ENCODE measurements at places on chromosomes 4 and X.

DNA sequence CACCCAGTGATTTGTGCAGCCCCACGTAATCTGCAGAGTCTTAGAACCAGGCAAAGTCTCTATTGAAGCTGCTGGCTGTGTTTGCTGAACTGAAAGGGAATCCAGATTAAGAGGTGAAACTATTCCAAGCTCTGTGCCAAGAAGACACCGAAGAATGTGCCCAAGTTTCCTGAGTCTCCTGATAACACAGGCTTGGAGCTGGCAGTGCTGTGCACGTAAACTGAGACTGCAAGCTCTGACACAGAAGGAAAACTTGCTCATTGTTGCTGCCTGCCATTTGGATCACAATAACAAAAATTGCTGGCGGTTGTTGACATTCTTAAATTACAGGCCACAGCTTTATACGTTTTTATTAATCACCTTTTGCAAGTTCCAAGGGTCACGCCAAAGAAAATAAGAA lies 60.2 kb upstream of the VCX3B start:
- H3K4me3 ChIP-seq, result peak overlapping the region; percentile 40
- peak overlapping the region; percentile 17 for H3K27ac ChIP-seq
- H3K4me1 ChIP-seq, result peaks cover 22% of the 10 kb centered on the region

- no peaks in the 10 kb centered on the region for H3K4me1 ChIP-seq
- no peaks in the 10 kb centered on the region for H3K27me3 ChIP-seq
- DNase-seq, result no peak
These were observed 983.7 kb upstream of the LCORL start for GRCh38 chr4:19005211-19005610.

GRCh38 chr4:7993671-7994070 lies 54.0 kb upstream of the AFAP1 start:
- DNase-seq, result no peak
- no peaks in the 10 kb centered on the region for H3K27me3 ChIP-seq
- no peak overlapping the region for H3K27ac ChIP-seq
- no peak overlapping the region for H3K4me3 ChIP-seq

DNA sequence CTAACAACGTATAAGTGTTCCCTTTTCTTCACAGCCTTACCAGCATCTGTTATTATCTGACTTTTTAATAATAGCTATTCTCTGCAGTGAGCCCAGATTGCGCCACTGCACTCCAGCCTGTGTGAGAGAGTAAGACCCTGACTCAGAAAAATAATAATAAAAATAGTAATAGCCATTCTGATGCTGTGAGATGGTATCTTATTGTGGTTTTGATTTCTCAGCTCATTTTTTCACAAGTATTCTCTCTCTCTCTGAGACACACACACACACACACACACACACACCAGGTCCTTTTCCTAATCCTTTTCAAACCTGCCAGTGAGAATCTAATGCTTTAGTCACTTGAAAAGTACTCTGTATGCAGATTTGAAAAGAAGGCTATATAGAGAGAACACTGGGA lies 89.8 kb downstream of the CHIC2 start:
- no peak for DNase-seq
- no peak overlapping the region for H3K27ac ChIP-seq
- no peaks in the 10 kb centered on the region for H3K4me1 ChIP-seq
- H3K36me3 ChIP-seq, result no peaks in the 10 kb centered on the region

GRCh38 chr4:53011259-53011905 lies 149.3 kb downstream of the RASL11B start:
- H3K36me3 ChIP-seq, result no peaks in the 10 kb centered on the region
- no peaks in the 10 kb centered on the region for H3K4me1 ChIP-seq
- no peak for DNase-seq
- no peaks in the 10 kb centered on the region for H3K27me3 ChIP-seq
- no peak overlapping the region for H3K4me3 ChIP-seq
- no peak overlapping the region for H3K27ac ChIP-seq

DNA sequence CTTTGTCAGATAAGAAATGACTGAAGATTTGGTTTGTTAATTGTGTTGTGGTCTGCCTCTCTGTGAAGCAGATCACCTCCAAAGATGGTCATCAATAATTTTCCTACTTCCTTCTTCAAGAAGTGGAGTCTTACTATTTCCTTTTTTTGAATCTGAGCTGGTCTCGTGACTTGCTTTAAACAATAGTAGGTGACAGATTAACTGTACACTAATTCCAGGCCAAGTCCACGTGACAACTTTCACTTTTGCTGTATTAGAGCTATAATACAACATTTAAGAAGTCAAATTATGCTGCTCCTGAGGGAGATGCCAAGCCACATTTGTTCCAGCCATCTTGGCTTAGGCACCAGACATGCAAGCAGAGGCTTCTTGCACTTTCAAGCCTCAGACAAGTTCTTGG lies 393.8 kb upstream of the GRID2 start:
- no peaks in the 10 kb centered on the region for H3K36me3 ChIP-seq
- H3K27ac ChIP-seq, result no peak overlapping the region
- H3K27me3 ChIP-seq, result no peaks in the 10 kb centered on the region

DNA sequence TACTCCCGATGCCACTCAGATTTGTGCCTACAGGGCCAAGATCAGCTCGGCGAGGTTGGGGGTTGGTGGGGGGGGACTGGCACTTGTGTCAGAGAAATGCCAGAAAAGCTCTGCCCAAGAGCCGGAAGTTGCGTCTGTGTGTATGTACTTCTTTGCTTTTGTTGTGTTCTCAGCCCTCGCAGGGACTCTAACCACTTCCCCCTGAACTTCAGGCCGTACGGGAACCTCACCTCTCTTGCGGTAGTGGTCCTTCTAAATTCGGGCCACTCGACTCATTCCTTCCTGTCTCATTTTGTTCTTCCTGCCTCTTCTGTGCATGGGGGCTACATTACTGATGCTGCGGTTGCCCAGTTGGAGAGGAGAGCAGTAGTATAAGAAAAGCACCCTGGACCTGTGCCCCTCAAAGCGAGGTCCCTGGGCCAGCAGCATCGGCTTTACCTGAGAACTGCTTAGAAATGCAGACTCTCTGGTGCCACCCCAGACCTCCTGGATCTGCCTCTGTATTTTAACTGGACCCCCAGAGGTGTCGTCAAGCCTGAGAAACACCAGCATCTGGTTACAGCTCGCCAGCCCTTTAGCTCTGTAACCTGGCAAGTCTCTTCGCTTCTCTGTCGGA lies 146.3 kb upstream of the RPS6KA3 start:
- no peaks in the 10 kb centered on the region for H3K4me1 ChIP-seq
- no peak for DNase-seq
- no peaks in the 10 kb centered on the region for H3K36me3 ChIP-seq
- H3K4me3 ChIP-seq, result no peak overlapping the region
- H3K27ac ChIP-seq, result no peak overlapping the region

GRCh38 chr4:122896270-122896669 lies 26.1 kb downstream of the NUDT6 start:
- H3K4me1 ChIP-seq, result peaks cover 41% of the 10 kb centered on the region
- peaks cover 5% of the 10 kb centered on the region for H3K36me3 ChIP-seq
- no peak for DNase-seq
- H3K4me3 ChIP-seq, result no peak overlapping the region
- H3K27me3 ChIP-seq, result no peaks in the 10 kb centered on the region
- peak overlapping the region; percentile 76 for H3K27ac ChIP-seq

- H3K27ac ChIP-seq, result no peak overlapping the region
- no peaks in the 10 kb centered on the region for H3K36me3 ChIP-seq
- no peaks in the 10 kb centered on the region for H3K4me1 ChIP-seq
- no peaks in the 10 kb centered on the region for H3K27me3 ChIP-seq
- DNase-seq, result peak; percentile 46
These were observed 11.6 kb downstream of the SMIM20 start for GRCh38 chr4:25925486-25926201.

DNA sequence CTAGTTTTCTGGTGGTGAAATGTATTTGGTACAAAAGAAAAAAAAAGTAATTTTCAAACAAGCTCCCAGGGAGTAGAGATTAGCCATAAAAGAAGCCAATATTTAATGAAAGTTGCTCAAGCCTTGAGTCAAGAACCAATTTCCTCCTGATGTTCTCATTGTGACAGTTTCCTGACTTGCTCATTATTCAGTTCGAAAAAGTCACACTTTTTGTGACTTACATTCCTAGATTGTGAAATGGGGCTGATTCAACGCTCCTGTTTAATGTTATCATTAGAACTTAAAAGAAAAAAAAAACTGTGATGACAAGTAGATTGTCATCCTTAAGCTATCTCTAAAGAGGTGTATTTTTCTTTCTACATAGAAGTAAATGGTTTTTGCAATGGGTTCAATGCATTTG lies 122.6 kb upstream of the BMPR1B start:
- H3K27me3 ChIP-seq, result no peaks in the 10 kb centered on the region
- peaks cover under 1% of the 10 kb centered on the region for H3K4me1 ChIP-seq
- H3K4me3 ChIP-seq, result no peak overlapping the region
- peak; percentile 16 for DNase-seq
- H3K27ac ChIP-seq, result no peak overlapping the region

GRCh38 chr4:147362938-147363337 lies 118.0 kb upstream of the EDNRA start:
- peaks cover 44% of the 10 kb centered on the region for H3K4me1 ChIP-seq
- H3K27me3 ChIP-seq, result no peaks in the 10 kb centered on the region
- no peaks in the 10 kb centered on the region for H3K36me3 ChIP-seq
- H3K4me3 ChIP-seq, result no peak overlapping the region
- peak overlapping the region; percentile 82 for H3K27ac ChIP-seq

DNA sequence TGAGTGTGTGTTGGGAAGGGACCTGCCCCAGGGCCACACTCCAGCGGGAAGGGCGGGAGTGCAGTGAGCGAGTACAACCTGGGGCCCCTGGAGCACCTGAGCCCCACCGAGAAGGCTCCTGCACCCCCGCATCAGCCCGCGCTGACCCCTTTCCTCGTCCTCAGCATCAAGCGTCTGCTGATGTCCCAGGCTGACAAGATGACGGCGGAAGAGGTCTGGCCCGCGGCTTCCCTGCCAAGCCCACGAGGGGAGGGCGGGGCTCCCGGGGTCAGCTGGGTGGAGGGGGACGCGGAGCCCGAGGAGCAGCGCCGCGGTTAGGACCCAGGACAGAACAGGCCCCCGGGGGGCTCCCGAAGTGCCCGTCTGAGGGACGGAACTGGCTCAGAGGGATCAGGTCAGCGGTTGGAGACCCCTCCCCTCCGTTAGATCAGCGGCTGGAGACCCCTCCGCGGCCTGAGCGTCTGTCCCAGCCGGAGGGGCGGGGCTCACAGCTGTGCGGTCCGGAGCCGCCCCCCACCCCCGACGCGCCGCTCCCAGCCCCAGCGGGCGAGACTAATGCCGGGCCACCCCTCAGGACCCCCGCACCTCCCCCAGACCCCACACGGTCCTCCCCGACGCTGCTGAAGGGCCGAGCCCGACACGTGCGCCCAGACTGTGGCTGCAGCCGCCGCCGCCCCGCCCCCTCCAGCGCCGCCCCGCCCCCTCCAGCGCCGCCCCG lies 6.7 kb downstream of the MYL5 start:
- H3K27me3 ChIP-seq, result no peaks in the 10 kb centered on the region
- H3K4me1 ChIP-seq, result peaks cover 19% of the 10 kb centered on the region
- no peaks in the 10 kb centered on the region for H3K36me3 ChIP-seq
- peak; percentile 52 for DNase-seq
- H3K4me3 ChIP-seq, result peak overlapping the region; percentile 62

- peaks cover 30% of the 10 kb centered on the region for H3K4me1 ChIP-seq
- H3K36me3 ChIP-seq, result no peaks in the 10 kb centered on the region
- no peak overlapping the region for H3K27ac ChIP-seq
These were observed 205.3 kb downstream of the SPOCK3 start for GRCh38 chr4:167028976-167029375.

DNA sequence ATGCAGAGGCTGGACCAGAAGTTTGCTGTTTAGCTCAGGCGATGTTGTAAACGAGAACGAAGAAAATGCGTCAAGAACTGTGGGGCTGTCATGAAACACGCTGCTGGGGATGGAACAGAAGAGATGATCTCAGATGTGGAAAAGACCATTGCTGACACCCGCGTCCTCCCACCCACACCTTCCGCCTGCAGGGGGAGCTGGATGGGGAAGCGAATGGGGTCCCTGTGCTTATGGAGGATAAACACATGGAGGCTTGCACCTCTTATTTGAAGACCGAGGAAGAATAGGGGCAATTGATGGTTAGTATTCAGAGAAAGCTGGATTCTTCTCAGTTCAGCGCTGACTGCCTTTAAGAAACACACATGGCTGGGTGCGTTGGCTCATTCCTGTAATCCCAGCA lies 63.9 kb downstream of the GPR143 start:
- no peak overlapping the region for H3K4me3 ChIP-seq
- no peak overlapping the region for H3K27ac ChIP-seq
- DNase-seq, result no peak

DNA sequence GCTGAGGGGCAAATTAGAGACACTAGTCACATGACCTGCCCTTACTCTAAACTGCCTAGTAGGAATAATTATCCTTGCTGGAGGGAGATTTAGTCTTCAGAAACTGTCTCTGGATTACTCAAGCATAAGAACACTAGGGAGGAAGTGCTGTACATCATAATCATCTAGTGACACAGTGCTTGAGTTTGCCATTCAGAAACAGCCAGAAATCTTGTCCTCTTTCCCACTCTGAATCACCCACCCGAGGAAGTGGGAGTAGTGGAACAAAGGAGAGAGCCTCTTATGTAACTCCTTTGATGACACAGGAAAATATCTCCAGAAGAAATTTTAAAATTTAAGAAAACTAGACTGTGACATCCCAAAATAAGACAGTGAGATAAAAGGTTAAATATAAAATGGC lies 69.3 kb upstream of the PCDH19 start:
- no peak overlapping the region for H3K27ac ChIP-seq
- no peaks in the 10 kb centered on the region for H3K27me3 ChIP-seq
- no peak overlapping the region for H3K4me3 ChIP-seq
- no peak for DNase-seq
- no peaks in the 10 kb centered on the region for H3K4me1 ChIP-seq
- no peaks in the 10 kb centered on the region for H3K36me3 ChIP-seq

GRCh38 chr4:184471881-184472613 lies 2.3 kb downstream of the IRF2 start:
- H3K4me1 ChIP-seq, result peaks cover 16% of the 10 kb centered on the region
- peak; percentile 22 for DNase-seq
- peak overlapping the region; percentile 55 for H3K27ac ChIP-seq

DNA sequence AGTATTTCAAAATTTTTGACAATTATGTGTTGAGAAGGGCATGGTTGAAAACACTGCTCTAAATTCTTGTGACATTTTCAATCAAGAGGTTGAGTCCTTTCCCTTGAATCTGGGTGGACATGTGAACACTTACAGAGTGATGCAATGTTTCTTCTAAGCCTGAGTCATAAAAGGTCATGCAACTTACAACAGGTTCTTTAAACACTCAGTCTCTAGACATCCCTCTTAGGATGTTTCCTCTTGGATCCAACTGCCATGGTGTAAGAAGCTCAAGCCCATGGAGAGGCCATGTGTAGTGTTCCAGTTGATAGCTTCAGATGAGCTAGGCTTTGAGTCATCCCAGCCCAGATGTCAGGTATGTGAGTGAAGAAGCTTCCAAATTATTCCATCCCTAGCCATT lies 232.2 kb upstream of the MAOA start:
- H3K27ac ChIP-seq, result no peak overlapping the region
- H3K36me3 ChIP-seq, result no peaks in the 10 kb centered on the region
- H3K27me3 ChIP-seq, result no peaks in the 10 kb centered on the region

GRCh38 chrX:110847334-110847733 lies 51.7 kb upstream of the CHRDL1 start:
- no peaks in the 10 kb centered on the region for H3K27me3 ChIP-seq
- no peaks in the 10 kb centered on the region for H3K36me3 ChIP-seq
- no peak overlapping the region for H3K4me3 ChIP-seq

- no peak overlapping the region for H3K4me3 ChIP-seq
- DNase-seq, result no peak
- H3K27me3 ChIP-seq, result no peaks in the 10 kb centered on the region
- no peaks in the 10 kb centered on the region for H3K36me3 ChIP-seq
These were observed 154.9 kb downstream of the FRMPD4 start for GRCh38 chrX:12292996-12293765.

GRCh38 chr4:22493523-22493922 lies 22.3 kb downstream of the ADGRA3 start:
- H3K4me3 ChIP-seq, result no peak overlapping the region
- H3K27ac ChIP-seq, result no peak overlapping the region
- H3K27me3 ChIP-seq, result no peaks in the 10 kb centered on the region
- DNase-seq, result peak; percentile 43
- no peaks in the 10 kb centered on the region for H3K36me3 ChIP-seq

Measured in PC-3 (cell line).